Daoy (cell line): ENCODE measurements at places on chromosomes 13 and 19. TPM values are rescaled to one million over a fixed set of nuclear protein-coding genes. Genes with fewer than 3 reads are reported as not detected.

Gene PGLYRP1
- not detected in 2 replicates for total RNA-seq

Gene CARS2
- 29.1 and 41.5 TPM in 2 replicates for total RNA-seq

Gene ZNF582
- total RNA-seq: 2.0 and 4.6 TPM in 2 replicates

Gene MISP3
- total RNA-seq: 0.29 and 1.3 TPM in 2 replicates

Gene PLA2G4C
- 2.2 and 4.7 TPM in 2 replicates for total RNA-seq

Gene FOXA3
- 2.1 and 2.6 TPM in 2 replicates for total RNA-seq

Gene NUFIP1
- total RNA-seq: 3.6 and 6.0 TPM in 2 replicates

Gene MPND
- 0.95 and 2.5 TPM in 2 replicates for total RNA-seq

Gene TTC9B
- not detected in 2 replicates for total RNA-seq

Gene METTL21C
- total RNA-seq: not detected in 2 replicates

Gene NLRP11
- total RNA-seq: 4.1 and 5.1 TPM in 2 replicates

Gene JOSD2
- 17.6 and 26.2 TPM in 2 replicates for total RNA-seq

Gene ZNF154
- total RNA-seq: not detected in 2 replicates

Gene LSM4
- total RNA-seq: 318 and 351 TPM in 2 replicates

Gene SYT5
- total RNA-seq: 0.12 TPM in 1 of 2 replicates, not detected in the other

Gene MAMSTR
- total RNA-seq: 0.34 and 2.9 TPM in 2 replicates

Gene TIMM44
- total RNA-seq: 74.5 and 105 TPM in 2 replicates

Gene ZNF534
- 0.86 TPM in 1 of 2 replicates, not detected in the other for total RNA-seq

Gene KIR3DL2
- total RNA-seq: not detected in 2 replicates

Gene SRRM5
- not detected in 2 replicates for total RNA-seq

Gene ZNF835
- total RNA-seq: 0.40 and 1.3 TPM in 2 replicates

Gene TMPRSS9
- not detected in 2 replicates for total RNA-seq

Gene DNMT1
- 126 and 140 TPM in 2 replicates for total RNA-seq

Gene GRIN2D
- total RNA-seq: 0.09 TPM in 1 of 2 replicates, not detected in the other

Gene DNAAF3
- 3.1 and 7.1 TPM in 2 replicates for total RNA-seq

Gene ZNF536
- total RNA-seq: 10.2 and 11.2 TPM in 2 replicates

Gene ZSCAN4
- not detected in 2 replicates for total RNA-seq

Gene ZIC5
- 2.4 and 2.5 TPM in 2 replicates for total RNA-seq

Gene OR7D2
- total RNA-seq: not detected in 2 replicates

Gene SHC2
- 0.11 TPM in 1 of 2 replicates, not detected in the other for total RNA-seq

Gene CEBPA
- 0.80 and 4.5 TPM in 2 replicates for total RNA-seq

Gene ATP8A2
- total RNA-seq: 2.7 and 4.6 TPM in 2 replicates

Gene CHAMP1
- total RNA-seq: 5.2 and 11.8 TPM in 2 replicates

Gene PABPC3
- 0.63 TPM in 1 of 2 replicates, not detected in the other for total RNA-seq

Gene ZNF613
- total RNA-seq: 2.7 and 7.1 TPM in 2 replicates

Gene SHKBP1
- total RNA-seq: 40.6 and 134 TPM in 2 replicates

Gene ZNF429
- 1.1 and 1.3 TPM in 2 replicates for total RNA-seq

Gene GAPDHS
- total RNA-seq: not detected in 2 replicates

Gene DMKN
- 38.1 and 54.3 TPM in 2 replicates for total RNA-seq

Gene ACER1
- total RNA-seq: not detected in 2 replicates

Gene FBXO17
- 12.6 and 36.9 TPM in 2 replicates for total RNA-seq

Gene SH2D3A
- total RNA-seq: 1.3 and 1.8 TPM in 2 replicates

Gene SIAH3
- total RNA-seq: 0.06 and 0.12 TPM in 2 replicates

Gene KMT5C
- 8.5 and 8.9 TPM in 2 replicates for total RNA-seq

Gene ZNF99
- not detected in 2 replicates for total RNA-seq

Gene CCL25
- not detected in 2 replicates for total RNA-seq

Gene U2AF1L4
- total RNA-seq: 9.6 and 16.7 TPM in 2 replicates

Gene MBD3L3
- total RNA-seq: not detected in 2 replicates

Gene LYPD3
- total RNA-seq: 0.74 TPM in 1 of 2 replicates, not detected in the other

Gene ZNF792
- total RNA-seq: 1.8 and 1.9 TPM in 2 replicates

Gene ACP7
- total RNA-seq: 0.57 TPM in 1 of 2 replicates, not detected in the other

Gene SIGLEC8
- total RNA-seq: not detected in 2 replicates

Gene KLK1
- total RNA-seq: not detected in 2 replicates

Gene SULT2B1
- total RNA-seq: not detected in 2 replicates

Gene COL4A1
- total RNA-seq: 257 and 261 TPM in 2 replicates

Gene SYCN
- total RNA-seq: not detected in 2 replicates

Gene RASGRP4
- not detected in 2 replicates for total RNA-seq

Gene IGFL3
- total RNA-seq: not detected in 2 replicates

Gene PSG5
- total RNA-seq: 0.80 and 5.1 TPM in 2 replicates
